Smooth muscle cell of the brain vasculature (primary cell): ENCODE measurements at places on chromosomes 1 and 21.

- DNase-seq, result peak; percentile 55
Observed at GRCh38 chr1:220300442-220301121, 28.3 kb upstream of the RAB3GAP2 start.

DNA sequence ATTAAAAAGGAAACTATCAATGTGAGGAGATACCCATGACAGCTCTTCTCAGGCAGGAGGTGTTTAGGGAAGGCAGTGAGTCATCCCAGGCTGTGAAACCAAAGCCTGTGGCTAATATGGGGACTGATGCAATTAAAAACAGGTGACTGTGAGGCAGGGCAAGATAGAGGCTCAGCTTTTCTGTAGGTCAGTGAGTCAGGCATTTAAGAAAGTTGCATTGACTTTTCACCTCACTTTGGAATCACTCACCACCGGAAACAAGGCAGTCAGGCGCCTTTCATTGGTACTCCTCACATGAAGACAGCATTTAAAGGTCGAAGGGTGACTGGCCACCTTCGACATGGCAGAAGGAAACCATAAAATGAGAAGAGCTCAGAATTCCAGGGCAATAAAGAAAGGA is 54.5 kb downstream of the PAPPA2 start:
- DNase-seq, result no peak

- DNase-seq, result no peak
Observed at GRCh38 chr21:36145259-36145658, 10.4 kb downstream of the CBR3 start.

DNA sequence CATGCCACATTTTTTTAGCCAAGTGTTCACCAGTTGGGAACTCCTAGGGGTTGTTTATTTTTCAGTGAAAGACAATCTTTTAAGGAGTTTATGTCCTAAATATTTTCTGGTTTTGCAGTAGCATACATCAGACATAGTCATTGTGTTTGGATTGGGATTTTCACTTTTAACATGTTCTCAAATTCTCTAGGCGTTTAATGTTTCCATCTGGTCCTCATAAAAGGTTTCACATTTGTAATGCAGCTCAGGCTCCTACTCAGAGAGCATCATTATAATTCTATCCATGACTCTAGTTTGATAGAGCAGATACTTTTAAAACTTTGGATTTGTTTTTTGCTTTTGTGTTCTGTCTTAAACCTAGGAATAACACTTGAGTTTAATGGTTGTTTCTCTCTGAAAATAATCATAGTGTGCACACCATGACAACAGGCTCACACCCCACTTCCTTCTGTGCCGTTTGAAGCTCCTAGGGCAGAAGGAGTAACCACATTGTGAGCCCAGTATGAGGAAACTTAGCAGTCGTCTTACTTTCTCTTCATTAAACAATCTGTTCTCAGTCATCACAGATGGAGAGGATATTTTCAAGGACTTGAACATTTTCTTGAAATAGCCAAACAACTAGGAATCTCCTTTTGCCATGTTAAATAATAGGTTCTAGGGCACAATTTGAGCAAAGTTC is 219.6 kb downstream of the PDE4B start:
- no peak for DNase-seq

DNA sequence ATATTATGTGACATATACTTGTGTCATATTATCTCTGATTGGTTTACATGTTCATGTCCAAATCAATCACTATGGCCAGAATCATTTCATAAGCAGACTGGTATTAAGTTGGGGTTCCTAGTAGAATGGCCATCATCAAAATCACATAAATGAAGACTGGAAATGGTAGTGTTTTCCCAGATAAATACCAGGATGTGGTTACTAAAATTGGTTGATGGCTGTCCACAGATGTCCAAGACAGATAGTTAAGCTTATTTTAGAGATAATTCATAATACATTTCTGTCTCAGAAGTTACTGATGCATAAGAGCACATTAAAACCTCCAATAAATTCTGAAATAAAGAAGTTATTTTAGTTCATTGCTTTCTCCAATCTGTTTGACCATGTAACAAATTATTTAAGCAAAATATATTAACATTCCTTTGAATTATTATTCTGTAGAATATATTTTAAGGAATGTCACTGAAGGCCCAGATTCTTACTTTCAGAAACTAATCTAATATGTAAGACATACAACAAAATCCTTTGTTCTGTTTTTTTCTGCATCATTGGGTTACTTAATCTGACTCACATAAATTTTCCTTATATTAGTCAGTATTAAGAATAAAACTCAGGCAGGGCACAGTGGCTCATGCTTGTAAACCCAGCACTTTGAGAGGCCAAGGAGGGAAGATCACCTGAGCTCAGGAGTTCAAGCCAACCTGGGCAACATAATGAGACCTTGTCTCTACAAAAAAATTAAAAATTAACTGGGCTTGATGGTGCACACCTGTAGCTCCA is 483.9 kb downstream of the PTPRC start:
- DNase-seq, result no peak

GRCh38 chr1:204960306-204961125 is 82.5 kb upstream of the CNTN2 start:
- DNase-seq, result no peak
